ENCODE measurements at places on chromosomes 5 and 9.

DNA sequence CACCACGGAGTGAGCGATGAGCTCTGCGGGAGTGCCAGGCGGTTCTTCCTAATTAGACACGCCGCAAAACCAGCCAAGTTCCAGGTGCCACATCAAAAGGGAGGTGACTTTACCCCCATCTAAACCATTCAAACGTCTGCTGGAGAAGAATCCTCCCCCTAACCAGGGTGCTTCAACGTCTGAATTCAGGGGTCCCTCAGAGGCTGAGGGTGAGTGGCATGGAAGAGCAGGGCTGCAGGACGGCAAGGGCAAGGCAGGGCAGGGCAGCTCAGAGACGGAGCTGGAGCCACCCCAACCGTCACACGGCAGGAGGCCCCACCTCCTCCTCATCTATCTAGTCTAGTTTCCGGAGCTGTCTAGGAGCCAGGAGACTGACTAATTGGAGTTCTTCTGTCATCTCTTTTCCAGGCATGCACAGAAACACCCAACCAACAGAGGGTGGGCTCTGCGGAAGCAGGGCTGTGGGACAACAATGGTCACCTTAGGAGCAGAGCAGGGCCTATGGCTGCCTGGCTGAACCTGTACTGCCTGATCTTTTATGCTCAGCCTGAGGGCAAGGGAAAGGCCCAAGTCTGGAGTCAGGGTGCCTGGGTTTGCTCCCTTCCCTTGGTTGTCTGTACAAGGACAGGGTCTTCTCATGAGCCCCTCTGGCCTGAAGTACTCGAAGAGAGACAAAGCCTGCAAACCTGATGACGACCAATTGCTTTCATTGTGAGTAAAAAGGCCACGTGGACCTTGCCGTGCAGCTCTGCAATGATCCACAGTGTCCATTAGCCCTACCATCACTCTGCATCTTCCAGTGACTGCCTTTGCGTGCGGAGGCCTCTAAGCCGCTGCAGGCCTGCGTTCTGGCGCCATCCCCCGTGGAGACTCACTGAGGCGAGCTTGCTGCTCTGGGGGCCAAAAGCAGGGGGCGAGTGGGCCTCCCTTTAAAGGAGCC, 81.0 kb upstream of the SLC25A51 start:
- DNase-seq: no peak

- DNase-seq: no peak
These were observed 87.9 kb upstream of the FAM169A start for GRCh38 chr5:74953937-74954720.

GRCh38 chr9:19698960-19699359, 89.9 kb downstream of the SLC24A2 start:
- no peak for DNase-seq

DNA sequence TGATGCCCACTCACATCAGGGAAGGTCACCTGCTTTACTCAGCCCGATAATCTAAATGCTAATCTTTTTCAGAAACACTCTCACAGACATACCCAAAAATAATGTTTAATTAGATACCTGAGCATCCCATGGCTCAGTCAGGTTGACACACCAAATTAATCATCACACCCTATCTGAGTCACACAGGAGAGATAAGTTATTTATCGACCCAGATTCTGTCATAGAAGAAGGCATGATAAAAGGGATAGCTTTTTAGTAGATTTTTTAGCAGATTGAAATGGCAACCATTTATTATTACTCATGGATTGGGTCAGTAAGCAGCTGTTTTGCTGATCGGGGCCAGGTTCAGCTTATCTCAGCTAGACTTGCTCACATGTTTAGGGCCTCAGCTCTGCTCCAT, 97.8 kb upstream of the TYRP1 start:
- DNase-seq: no peak

DNA sequence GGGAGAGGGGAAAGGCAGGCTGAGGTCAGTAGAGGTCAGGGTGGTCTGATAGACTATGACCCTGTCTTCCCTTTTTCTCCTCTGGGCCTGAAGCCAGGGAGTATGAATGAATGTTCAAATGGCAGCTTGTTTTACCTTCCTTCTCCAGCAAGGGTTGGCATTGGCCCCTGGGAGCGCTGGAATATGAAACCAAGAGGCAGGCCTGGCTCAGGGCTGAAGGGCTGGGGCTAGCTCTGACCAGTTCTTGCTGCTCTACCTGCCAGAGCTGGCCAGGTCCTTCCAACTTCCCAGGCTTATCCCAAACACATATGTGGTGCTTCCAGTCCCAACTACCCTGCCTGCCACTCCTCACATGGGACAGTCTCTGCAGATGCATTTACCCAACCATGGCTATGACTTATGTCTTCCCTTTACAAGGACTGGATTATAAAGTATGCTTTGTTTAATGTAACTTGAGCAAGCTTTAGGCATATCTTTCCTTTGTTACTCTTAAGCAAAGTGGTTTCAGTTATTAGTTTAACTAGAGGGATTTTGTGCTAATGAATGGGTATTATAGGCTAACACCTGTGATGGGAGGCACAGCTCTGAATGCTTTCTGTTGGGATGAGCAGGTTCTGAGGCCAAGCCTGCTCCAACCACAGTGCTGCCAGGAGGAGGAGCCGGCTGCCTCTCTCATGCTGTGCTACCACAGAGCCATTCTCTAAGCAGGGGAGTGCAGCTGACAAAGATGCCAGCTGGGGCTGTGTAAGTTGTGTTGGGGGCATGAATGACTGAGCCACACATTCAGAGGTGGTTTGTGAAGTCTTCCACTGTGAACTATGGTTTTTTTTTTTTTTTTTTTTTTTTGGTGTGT, 6.1 kb downstream of the CCNI2 start:
- no peak for DNase-seq

- no peak for DNase-seq
These were observed 223.6 kb upstream of the KIF2A start for GRCh38 chr5:62082370-62082801.

DNA sequence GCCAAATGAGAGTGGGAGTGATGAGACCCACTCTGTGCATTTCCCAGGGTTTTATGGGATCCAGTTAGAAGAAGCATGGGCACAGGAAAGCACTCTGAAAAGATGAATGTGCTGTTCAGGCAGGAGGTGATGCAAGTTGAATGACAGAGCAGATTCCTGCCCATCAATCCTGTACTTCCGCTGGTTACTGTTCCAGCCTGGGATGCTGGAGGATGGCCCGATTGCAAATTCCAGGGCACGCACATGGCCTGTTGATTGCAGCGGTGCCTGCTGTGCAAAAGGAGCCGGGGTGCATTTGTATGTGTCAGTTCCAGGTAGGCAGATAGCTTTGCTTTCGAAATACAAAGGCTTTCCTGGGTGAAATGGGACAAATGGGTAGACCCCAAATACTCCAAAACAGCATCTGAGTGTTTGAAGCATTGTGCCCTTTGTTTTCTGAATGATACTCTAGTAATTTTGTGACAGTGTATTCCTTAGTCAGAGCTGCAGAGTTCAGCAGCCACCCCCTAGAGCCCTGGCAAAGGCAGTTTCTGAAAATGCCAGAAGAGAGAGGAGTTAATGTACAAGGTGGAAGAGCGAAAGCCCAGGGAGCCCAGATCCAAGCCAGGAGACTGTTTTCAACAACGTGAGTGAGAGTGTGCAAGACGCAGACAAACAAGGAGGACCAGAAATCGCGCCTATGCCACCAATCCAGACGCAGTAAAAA, 454.2 kb upstream of the CLINT1 start:
- no peak for DNase-seq

GRCh38 chr5:169647566-169647965, 10.5 kb downstream of the DOCK2 start:
- DNase-seq: peak; percentile 30
